ENCODE measurements at places on chromosomes 5 and 9.

GRCh38 chr5:67725604-67726003 lies 490.0 kb upstream of the PIK3R1 start:
- no peaks in the 10 kb centered on the region for H3K27me3 ChIP-seq
- no peak overlapping the region for H3K27ac ChIP-seq

DNA sequence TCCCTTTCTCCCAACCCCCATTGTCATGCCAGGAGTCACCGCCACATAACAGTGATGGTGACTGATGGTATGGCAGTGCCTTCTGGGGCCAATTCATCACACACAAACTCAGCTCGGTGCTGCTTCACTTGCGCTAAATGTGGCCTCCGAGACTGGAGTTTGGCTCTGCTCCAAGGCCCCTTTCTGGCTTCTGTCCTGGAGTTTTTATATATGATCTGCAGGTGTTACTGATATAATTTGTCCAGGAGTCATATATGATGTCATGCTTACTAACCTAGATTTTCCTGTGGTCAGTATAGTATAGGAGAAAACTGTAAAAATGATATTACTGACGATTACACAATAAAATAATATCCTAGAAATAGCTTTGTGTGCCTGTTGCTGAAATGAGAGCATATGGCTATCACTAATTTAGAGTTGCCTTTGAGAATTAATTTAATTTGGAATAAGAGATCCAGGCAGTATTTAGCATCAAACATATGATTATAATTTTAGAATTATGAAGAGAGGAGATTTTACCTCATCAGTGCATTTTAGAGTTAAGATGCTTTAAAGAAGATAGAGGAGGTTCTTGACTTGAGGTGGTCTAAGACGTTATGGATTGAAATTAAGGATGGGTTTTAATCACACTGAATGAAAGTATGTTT lies 334.1 kb upstream of the CD180 start:
- no peaks in the 10 kb centered on the region for H3K4me1 ChIP-seq
- H3K27ac ChIP-seq, result no peak overlapping the region
- H3K36me3 ChIP-seq, result no peaks in the 10 kb centered on the region
- no peaks in the 10 kb centered on the region for H3K27me3 ChIP-seq
- DNase-seq, result peak; percentile 67
- H3K4me3 ChIP-seq, result no peak overlapping the region

GRCh38 chr5:60365001-60365400 lies 335.0 kb downstream of the DEPDC1B start:
- no peak for DNase-seq
- no peak overlapping the region for H3K4me3 ChIP-seq
- H3K27me3 ChIP-seq, result no peaks in the 10 kb centered on the region
- no peaks in the 10 kb centered on the region for H3K4me1 ChIP-seq
- no peak overlapping the region for H3K27ac ChIP-seq

DNA sequence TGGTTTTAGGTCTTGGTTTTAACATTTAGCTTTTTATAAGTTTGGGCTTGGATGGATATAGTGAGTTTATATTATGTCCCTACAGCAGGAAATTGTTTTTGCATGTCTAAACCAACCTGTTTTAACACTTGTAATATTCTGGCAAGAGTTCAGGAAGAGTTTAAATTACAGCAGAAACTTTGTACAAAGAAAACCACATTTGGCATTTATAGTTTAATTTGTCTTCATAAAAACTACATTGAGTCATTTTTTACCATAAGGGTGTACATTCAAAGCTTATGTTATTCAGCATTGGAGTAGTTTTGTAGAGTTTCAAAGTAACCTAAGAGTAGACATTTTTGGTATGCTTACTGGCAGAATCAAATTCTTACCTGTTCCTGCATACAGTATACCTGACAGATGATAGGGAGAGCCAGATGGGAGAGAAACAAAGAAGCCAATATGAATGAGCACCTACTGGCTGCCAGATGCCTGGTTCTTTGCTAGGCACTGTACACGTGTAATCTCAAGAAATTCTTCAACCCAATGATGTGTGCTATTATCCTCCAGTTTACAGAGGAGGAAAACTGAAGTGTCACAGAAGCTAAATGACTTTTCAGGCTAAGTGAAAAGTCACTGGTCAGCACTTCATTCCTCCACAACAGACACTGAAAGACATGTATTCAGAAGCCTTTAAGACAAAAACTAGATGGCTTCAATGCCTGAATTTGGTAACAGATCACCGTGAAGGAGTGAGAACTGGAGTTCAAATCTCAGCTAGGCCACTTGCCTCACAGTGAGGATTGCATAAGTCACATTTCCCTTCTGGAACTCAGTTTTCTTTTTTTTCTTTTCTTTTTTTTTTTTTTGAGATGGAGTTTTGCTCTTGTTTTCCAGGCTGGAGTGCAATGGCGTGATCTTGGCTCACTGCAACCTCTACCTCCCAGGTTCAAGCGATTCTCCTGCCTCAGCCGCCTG lies 25.9 kb upstream of the ECM2 start:
- H3K27me3 ChIP-seq, result no peaks in the 10 kb centered on the region
- peak; percentile 34 for DNase-seq
- peaks cover 21% of the 10 kb centered on the region for H3K4me1 ChIP-seq
- no peak overlapping the region for H3K4me3 ChIP-seq
- no peaks in the 10 kb centered on the region for H3K36me3 ChIP-seq
- H3K27ac ChIP-seq, result no peak overlapping the region

DNA sequence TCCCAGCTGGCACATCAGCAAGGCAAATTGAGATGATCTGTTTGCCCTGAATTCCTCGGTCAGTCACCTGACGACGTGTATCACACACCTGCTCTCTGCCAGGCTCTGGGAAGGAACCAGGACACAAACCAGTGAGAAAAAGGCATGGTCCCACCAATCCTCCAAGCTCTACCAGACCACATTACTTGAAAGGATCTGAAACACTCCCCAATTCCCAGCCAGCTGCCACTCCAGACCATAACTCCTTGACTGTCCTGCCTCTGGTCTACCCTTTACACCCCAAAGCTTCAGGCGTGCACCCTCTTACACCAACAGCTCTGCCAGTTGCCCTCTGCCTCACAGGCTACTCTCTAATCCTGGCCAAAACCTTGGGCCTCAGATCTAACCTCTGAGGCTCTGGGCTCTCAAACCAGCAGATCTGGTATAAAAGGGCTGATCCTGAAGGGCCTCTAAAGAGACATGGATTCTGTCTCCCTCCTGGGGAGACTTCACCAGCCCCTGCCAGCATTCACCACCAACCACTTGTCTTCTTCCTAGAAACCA lies 6.8 kb downstream of the MGAT1 start:
- H3K27ac ChIP-seq, result no peak overlapping the region
- H3K4me3 ChIP-seq, result no peak overlapping the region
- H3K36me3 ChIP-seq, result peaks cover 28% of the 10 kb centered on the region
- peaks cover under 1% of the 10 kb centered on the region for H3K4me1 ChIP-seq

GRCh38 chr5:134188092-134188491 lies 11.3 kb upstream of the SKP1 start:
- H3K27ac ChIP-seq, result no peak overlapping the region
- no peaks in the 10 kb centered on the region for H3K36me3 ChIP-seq
- H3K27me3 ChIP-seq, result no peaks in the 10 kb centered on the region
- no peak for DNase-seq

DNA sequence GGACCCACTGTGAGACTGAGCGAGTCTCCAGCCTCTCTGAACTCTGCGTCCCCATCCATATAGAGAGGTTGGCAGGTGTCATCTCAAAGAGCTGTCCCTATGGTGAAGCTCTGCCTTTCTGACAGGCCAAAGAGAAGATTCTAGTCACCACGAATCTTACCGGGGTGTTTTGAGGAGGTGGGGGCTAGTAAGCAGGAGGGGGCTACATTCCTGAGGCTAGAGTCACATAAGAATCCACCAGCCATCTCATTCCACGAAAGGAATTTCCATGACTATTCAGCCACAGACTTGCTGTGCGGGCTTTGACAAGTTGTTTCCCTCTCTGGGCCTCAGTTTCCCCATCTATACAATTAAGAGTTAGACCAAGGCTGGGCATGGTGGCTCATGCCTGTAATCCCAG lies 16.3 kb downstream of the PDGFRB start:
- no peaks in the 10 kb centered on the region for H3K36me3 ChIP-seq
- H3K27me3 ChIP-seq, result no peaks in the 10 kb centered on the region
- DNase-seq, result no peak
- no peak overlapping the region for H3K27ac ChIP-seq
- H3K4me3 ChIP-seq, result no peak overlapping the region

GRCh38 chr5:101473483-101473882 lies 570.4 kb upstream of the ST8SIA4 start:
- no peaks in the 10 kb centered on the region for H3K27me3 ChIP-seq
- no peak for DNase-seq
- no peak overlapping the region for H3K27ac ChIP-seq
- H3K4me1 ChIP-seq, result no peaks in the 10 kb centered on the region
- H3K36me3 ChIP-seq, result no peaks in the 10 kb centered on the region
- H3K4me3 ChIP-seq, result no peak overlapping the region

GRCh38 chr9:106334081-106334480 lies 528.9 kb upstream of the ZNF462 start:
- DNase-seq, result no peak
- no peaks in the 10 kb centered on the region for H3K36me3 ChIP-seq
- no peak overlapping the region for H3K27ac ChIP-seq
- no peaks in the 10 kb centered on the region for H3K27me3 ChIP-seq
- no peak overlapping the region for H3K4me3 ChIP-seq

- no peaks in the 10 kb centered on the region for H3K4me1 ChIP-seq
- H3K27ac ChIP-seq, result no peak overlapping the region
- no peaks in the 10 kb centered on the region for H3K27me3 ChIP-seq
- H3K36me3 ChIP-seq, result no peaks in the 10 kb centered on the region
- no peak for DNase-seq
Measured at GRCh38 chr9:26171691-26172090, 493.4 kb upstream of the TUSC1 start.

GRCh38 chr9:121593066-121593465 lies 58.4 kb upstream of the DAB2IP start:
- no peaks in the 10 kb centered on the region for H3K27me3 ChIP-seq
- H3K4me3 ChIP-seq, result no peak overlapping the region
- H3K36me3 ChIP-seq, result no peaks in the 10 kb centered on the region
- H3K27ac ChIP-seq, result no peak overlapping the region

- H3K4me3 ChIP-seq, result no peak overlapping the region
- DNase-seq, result no peak
- no peaks in the 10 kb centered on the region for H3K27me3 ChIP-seq
- no peak overlapping the region for H3K27ac ChIP-seq
Measured at GRCh38 chr5:60648175-60648574, 51.8 kb downstream of the DEPDC1B start.

DNA sequence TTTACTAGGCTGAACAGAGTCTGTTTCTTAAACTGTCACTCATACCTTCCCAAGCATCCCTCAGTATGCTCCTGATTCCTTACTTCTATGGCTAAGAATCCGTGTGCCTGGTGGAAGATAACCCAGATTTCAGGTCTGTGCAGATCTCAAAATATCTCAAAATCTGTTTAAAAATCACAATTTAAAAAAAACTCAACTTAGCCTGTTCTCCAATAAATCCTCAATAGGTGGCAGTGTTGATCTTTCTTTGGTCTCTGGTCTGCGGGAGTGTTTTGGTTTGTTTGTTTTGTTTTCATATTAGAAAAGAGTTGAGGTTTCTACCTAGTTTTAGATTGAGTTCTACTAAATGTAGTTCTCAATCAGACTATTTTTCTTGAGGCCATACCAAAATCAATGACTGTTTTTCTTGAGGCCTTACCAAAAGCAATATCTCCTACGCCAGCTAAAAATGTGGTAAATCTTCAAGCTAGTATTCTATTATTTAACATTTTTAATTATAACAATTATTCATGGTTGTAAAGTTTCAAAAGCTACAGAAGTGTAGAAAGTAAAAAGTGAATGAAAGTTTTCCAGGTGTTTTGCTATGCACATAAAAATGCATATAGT lies 57.9 kb downstream of the TGFBR1 start:
- H3K27me3 ChIP-seq, result no peaks in the 10 kb centered on the region
- no peaks in the 10 kb centered on the region for H3K36me3 ChIP-seq
- H3K4me1 ChIP-seq, result peaks cover 5% of the 10 kb centered on the region
- H3K27ac ChIP-seq, result no peak overlapping the region

DNA sequence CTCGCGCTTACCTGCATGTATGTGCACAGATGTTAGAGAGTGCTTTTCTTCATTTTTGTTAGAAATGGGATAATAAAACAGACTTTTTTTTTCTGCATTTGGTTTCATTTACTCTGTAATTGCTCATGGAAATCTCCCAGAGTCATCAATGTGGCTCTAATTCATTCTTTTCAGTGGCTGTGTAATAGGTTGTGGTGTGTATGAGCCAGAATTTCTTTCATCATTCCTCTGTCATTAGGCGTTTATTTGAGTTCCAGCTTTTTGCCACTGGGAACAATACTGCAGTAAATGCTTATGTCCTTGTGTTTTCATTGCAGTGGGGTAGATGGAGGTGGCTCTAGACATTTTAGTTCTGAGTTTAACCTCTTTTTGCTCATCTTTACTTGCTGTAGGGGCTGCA lies 118.9 kb downstream of the NXNL2 start:
- DNase-seq, result peak; percentile 41
- no peaks in the 10 kb centered on the region for H3K27me3 ChIP-seq
- H3K36me3 ChIP-seq, result no peaks in the 10 kb centered on the region
- no peak overlapping the region for H3K27ac ChIP-seq
- no peaks in the 10 kb centered on the region for H3K4me1 ChIP-seq

DNA sequence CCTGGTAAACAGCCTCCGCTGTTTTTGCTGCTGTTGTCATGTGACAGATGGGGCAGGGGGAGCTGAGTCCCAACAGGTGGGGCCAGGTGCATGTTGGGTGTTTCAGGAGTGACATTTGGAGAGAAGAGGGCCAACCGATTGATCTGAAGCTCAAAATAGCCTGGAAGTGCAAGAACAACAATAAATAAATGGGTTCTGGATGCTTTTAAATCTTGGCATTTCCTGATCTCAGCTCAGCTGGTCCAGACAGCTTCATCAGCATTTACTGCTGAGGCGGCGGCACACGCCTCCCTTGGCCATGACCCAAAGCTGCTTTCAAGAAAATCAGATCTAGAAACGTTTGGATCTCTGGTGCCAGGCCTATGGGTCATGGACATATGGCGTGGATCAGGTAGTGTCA lies 70.5 kb downstream of the PPARGC1B start:
- DNase-seq, result peak; percentile 75
- no peaks in the 10 kb centered on the region for H3K36me3 ChIP-seq
- H3K27ac ChIP-seq, result peak overlapping the region; percentile 78
- H3K4me1 ChIP-seq, result peaks cover 13% of the 10 kb centered on the region

GRCh38 chr5:61333321-61333953 lies 1.4 kb downstream of the ZSWIM6 start:
- peak overlapping the region; percentile 66 for H3K4me3 ChIP-seq
- H3K36me3 ChIP-seq, result no peaks in the 10 kb centered on the region
- H3K27ac ChIP-seq, result peak overlapping the region; percentile 90
- H3K27me3 ChIP-seq, result no peaks in the 10 kb centered on the region

Data from lung (tissue), 17 donors.